ENCODE measurements at places on chromosomes 2 and 18.

- no peak for DNase-seq
Observed at GRCh38 chr18:36389027-36389426, 91.5 kb downstream of the FHOD3 start.

DNA sequence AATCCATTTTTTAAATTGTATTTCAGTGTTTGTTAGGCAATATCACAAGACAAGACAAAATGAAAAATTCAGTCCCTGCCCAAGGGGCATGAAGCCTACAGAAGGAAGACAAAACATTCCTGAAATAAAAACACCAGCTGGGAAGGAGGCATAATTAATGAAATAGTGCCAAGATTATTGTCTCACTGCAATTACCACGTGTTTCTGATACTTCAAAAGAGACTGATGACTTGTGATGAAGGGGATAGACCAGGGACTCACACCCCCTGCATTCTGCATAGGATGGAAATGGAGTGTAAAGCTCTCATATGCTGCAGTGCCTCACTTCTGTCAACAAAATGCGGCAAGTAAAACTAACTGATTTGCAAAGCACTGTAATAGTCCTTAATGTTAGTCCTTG, 178.1 kb downstream of the BARD1 start:
- DNase-seq: no peak

DNA sequence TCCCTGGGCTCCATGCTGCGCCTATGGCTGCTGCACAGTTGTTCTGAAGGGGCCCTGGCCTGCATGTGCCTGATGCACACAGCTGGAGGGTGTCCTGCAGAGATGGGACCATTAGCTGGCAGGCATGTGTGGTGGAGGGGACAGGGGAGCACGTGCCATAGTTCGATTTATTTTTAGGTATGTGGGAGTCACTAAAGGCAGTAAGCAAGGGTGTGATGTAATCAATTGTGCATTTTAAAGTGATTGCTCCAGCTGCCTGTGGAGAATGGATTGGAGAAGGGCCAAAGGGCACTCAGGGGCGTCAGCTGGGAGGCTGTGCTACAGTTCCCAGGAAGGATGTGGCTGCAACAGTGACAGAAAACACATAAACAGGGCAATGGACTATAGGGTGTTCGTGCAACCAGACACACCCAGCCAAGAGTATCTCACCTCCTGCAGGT, 205.1 kb downstream of the ARL4C start:
- DNase-seq: peak; percentile 62

- DNase-seq: no peak
Observed at GRCh38 chr2:101900375-101900774, 91.4 kb upstream of the IL1R2 start.

DNA sequence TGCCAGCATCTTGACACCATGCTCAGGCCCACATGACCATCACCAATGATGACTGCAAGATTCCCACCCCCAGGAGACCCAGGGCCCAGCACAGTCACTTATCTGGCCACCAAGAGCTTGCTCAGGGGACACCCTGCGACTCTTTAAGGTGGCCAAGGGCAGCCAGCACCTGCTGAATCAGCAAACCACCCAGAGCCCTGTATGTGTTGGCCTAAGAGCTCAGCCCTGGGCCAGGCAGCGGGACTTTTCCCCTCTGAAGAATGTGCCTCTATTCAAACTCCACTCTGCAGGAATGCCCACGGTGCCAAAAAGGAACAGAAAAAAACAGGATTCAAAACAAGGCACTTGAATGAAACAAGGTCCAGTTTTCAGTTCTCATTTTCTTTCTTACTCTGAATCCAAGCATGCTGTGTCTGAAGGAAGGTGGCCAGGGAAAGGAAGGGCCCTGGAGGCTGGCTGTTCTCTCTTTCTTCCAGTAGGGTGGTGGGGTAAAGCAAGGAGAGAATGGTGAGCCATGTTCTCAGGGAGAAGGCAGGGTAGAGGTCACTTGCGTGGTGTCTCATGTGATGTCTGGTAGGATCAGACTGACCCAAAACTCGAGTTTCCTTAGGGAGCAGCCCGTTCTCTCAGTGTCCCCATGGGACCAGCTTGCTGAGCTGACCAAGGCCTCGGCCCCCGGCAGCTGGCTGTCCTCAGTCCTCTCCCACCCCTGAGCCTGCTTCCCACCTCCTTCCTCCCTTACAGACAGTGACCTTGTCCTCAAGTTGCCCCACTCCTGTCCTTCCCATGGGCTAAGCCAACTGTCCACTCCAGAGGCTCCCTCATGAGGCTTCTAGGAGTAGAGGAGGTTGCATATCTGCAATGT, 150.0 kb downstream of the RNF152 start:
- no peak for DNase-seq

DNA sequence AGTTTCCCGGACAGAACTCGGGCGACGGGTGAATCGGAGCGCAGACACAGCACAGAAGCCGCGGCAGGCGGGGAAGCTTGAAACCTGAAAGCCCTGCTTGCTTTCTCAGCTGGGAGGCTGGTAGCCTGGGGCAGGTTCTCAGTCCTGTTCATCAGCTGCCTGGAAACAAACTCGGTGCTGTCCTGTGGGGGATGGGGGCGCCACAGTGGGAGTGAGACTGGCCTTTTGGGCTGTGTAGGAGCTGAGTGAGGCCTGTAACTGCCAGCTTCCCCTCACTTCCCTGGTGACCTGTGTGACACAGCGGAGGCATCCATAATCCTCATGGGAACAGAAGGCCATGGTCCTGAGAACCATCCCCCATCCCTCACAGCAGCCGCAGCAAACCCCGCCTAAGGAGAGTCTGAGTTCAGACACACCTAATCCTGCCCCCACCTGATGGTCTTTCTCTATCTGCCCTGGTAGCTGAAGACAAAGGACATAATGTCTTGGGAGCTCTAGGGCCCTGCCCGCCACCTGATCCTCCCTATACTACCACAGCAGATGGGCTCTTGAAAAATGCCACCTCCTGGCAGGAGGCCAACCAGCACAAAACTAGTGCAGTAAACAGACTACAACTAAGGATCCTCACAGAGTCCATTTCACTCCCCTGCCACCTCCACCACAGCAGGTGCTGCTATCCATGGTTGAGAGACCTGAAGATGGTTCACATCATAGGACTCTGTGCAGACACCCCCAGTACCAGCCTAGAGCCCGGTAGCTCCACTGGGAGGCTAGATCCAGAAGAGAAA, 52.7 kb upstream of the LDLRAD4 start:
- DNase-seq: no peak

GRCh38 chr2:3659447-3660432, 1.7 kb downstream of the ALLC start:
- DNase-seq: no peak

GRCh38 chr2:219521066-219521880, 7.0 kb downstream of the ASIC4 start:
- DNase-seq: no peak

DNA sequence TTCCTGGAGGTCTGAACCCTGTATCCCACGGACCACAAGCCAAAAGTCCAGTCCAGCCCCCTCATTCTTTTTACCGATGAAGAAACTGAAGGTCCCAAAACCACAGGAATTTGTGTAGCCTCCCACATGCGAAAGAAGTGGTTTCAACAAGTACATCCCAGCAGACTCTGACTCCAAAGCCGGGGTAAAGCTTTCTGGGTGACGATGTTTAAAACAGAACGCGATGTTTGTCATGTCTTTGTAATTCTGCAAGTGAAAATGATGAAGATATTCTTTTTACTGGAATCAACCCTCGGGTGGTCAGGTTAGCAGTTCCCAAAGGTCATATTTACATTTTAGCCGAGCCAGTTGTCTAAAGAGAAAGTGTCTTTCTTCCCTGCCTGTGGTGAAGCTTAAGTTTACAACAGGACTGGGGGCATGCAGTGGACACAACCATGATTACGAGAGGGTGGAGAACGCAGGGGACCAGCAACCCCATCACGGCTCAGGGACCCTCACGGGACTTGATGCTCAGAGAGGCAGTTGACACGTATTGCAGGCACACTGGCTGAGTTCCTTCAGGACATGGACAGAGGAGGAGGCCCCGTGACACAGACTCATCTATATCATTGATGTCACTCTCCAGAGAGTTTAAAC, 17.8 kb upstream of the TMEM131 start:
- DNase-seq: no peak

- DNase-seq: no peak
Observed at GRCh38 chr2:144180131-144180530, 339.8 kb downstream of the ZEB2 start.

- DNase-seq: no peak
Observed at GRCh38 chr2:9883897-9884296, 40.6 kb downstream of the TAF1B start.

GRCh38 chr2:74199275-74199701, 873 bp downstream of the MTHFD2 start:
- DNase-seq: no peak

GRCh38 chr2:60957643-60958042, 59.9 kb upstream of the PEX13 start:
- DNase-seq: no peak

DNA sequence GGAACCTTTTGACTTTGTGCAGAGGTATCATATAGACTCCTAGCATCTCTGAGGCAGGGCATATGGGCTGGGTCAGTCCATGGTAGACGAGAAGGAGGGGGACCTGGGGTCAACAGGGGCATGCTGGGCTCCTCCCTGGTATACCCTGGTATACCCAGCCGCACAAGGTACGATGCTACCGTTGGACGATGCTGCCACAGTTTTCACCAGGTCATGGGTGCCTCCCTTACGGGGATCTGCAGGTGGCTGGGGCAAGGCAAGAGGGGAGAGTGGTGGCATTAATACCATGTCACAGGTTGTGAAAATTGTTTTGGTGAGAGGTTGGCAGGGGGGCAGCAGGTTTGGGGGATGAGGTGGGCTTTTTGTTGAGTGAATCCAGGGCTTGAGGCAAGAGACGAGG, 149.8 kb downstream of the TSN start:
- no peak for DNase-seq

DNA sequence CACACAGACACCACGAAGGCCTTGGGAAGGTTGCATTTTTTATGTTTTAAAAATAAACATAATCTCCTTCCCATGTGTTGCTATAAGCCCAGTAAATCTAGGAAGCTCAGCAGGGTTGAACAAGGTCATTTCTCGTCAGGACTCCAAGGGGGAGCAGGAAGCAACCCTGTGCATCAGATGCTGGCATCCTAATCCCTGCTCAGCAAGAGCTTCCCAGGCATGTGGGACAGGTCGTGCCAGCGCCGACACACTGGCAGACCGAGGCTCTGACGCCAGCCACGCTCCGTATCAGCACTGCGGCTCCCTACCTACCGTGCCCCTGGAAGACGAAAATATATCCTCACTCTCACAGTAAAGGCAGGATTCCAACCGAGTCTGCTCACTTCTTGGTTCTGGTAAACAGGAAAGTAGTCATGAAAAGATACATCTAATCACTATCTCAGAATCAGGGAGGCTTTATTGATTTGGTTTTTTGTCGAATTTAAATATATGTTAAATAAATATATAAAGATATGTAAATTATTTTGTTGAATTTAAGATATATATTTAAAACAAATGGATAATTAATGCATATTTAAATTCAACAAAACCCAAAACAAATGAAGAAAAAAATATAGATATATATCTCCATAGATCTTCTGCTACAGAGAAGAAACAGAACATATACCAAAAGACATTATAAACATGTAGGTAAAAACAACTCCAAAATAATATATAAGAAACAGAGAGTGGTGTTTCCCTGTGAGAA, 61.4 kb downstream of the TXNL1 start:
- no peak for DNase-seq

DNA sequence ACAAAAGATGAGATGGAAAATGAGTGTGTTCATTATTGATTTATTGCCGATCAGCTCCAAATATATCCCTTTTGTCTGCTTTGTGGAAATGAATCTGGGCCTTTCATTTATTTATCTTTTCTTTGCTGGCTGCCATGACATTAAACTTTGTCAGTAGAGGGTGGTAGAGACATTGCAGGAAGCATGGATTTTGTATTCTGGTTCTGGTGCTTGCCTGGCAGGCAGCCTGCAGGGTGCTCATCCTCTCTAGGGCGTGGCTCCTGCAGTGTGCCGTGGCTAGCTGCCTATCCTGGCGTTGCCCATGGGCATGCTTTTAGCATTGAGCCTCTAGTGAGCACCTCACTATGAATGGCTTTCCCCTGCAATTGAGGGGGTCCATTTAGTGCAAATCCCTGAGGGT, 593.1 kb downstream of the RNF144A start:
- no peak for DNase-seq

GRCh38 chr18:54926593-54927325, 32.5 kb downstream of the CCDC68 start:
- DNase-seq: no peak

DNA sequence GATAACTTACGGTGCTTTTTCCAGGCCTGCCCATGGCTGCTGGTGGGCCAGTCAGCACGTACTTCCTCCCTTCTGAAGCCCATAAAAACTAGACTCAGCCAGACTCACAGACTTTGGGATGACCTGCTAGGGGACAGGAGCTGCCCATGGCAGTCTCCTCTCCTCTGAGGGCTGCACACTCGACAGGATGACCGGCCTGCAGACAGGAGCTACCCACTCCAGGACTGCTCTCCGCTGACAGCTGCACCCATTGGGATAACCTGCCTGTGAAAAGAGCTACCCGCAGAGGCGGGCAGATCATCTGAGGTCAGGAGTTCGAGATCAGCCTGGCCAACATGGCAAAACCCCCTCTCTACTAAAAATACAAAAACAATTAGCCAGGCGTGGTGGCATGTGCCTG, 75.4 kb downstream of the EPB41L3 start:
- no peak for DNase-seq

- no peak for DNase-seq
Observed at GRCh38 chr2:152127628-152128027, 28.8 kb upstream of the CACNB4 start.

GRCh38 chr2:234422273-234422732, 74.6 kb downstream of the ARL4C start:
- peak; percentile 77 for DNase-seq
